ENCODE measurements at places on chromosomes 11 and 22.

DNA sequence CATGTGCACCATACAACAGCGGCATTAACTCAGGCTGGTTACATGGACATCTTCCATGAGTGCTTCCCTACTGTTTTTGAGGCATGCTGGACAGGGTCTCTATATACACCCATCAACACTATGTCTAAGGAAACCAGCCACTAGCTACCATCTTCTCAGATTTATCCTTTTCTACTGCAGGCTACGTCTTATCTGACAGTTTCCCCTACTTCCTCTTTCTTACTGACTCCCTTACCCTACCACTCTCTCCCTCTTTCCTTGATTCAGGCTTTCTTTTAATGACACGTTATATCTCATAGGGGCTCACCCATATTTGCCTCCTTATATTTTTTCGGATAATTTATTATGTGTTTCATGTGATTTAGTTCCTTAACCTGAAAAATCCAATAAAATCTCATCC is 41.8 kb downstream of the DDI1 start:
- DNase-seq, result no peak

GRCh38 chr11:9028581-9028980 is 24.8 kb upstream of the NRIP3 start:
- DNase-seq, result no peak

- no peak for DNase-seq
These were observed 1.7 kb downstream of the BRSK2 start for GRCh38 chr11:1391165-1392075.

- no peak for DNase-seq
These were observed 23.7 kb downstream of the SLC22A6 start for GRCh38 chr11:62961017-62961570.

GRCh38 chr11:102458548-102458947 is 6.0 kb upstream of the TMEM123 start:
- DNase-seq, result peak; percentile 45

- DNase-seq, result no peak
These were observed 20.0 kb downstream of the MMP7 start for GRCh38 chr11:102510439-102511135.

DNA sequence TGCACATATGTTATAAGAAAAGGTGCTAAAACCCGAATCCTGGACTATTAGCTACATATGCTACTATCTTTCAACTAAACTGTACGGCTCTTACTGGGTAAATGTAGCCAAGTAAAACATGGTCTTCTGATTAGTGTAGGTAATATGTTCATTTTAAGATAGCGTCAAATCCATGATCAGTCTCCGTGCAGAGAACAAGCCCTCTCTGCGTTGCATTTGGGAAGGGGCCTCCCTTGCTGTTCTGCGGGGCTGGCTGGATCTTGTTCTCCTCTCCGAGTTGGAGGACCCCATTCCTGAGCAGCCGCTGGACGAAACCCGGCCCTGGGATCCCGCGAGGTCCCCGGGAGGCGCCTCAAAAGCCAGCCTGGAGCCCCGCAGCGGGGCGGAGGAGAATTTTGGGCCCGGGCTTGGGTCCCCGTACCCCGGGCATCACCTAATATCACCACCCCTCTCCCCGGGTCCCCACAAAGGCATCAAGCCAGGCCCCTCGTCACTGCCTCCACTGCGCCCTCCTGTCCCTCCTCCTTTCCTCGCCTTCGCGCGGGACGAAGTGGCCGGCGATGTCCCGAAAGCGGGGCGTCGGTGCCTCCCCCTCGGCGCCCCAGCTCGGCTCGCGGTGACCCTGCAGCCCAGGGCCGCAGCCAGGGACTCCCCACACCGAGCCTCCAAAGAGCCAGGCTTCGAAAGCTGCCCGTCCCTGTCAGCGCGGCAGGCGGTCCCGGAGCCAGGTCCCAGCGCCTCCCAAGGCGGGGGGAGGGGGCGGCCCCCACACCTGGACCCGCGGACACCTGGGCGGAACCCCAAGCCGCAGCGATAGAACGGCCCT is 54.5 kb upstream of the FBXO3 start:
- no peak for DNase-seq

- DNase-seq, result no peak
These were observed 31.1 kb downstream of the DKK3 start for GRCh38 chr11:11977206-11977938.

- DNase-seq, result no peak
These were observed 936.6 kb downstream of the OPCML start for GRCh38 chr11:132595711-132596134.

DNA sequence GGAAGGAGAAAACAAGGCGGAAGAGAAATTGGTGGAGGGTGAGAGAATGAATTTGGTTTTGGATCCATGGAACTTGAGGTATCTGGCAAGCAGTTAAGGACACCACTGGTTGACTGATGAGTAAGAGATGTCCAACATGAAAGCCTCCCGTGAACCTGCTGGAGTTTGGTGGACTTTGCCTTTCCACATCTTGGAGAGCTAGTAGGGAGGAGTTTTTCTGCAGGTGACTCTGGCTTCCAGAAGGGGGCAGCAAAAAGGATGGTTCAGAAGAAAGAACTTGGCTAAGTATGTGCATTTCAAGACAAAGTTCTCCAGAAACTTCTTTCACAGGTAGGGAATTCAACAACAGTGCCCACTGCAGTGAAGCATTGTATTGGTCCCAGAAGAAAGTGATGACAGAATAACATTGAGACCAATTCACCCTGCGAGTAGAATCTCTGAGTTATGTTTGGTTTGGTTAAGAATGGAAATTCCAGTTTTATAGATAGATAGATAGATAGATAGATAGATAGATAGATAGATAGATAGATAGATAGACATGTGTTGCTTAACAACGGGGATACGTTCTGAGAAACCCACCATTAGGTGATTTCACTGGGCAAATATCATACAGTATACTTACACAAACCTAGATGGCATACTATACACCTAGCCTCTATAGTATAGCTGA is 28.5 kb downstream of the DCDC1 start:
- DNase-seq, result peak; percentile 9

DNA sequence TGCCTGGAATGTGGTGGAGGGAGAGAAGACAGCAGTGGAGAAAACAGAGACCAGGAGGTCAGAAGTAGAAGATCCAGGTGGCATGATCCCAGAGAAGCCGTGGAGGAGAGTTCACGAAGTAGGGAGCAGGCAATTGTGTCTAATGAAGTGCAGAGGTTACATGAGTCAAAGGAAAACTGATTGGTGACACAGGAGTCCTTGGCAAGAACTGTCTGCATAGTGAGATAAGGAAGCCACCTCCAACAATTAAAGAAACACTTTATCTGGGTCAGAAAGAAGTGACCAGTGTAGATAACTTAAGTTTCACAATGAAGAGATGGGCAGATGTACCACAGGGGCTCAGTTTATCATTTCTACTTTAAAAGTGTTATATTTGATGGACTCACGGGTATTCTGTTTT is 57.0 kb upstream of the PTH start:
- DNase-seq, result no peak

GRCh38 chr11:14499560-14500180 is at the start of gene COPB1:
COPB1 (minus strand) TSS chr11:14499811; CDS start chr11:14498928, 883 bp downstream.
- DNase-seq, result peak; percentile 92

- peak; percentile 21 for DNase-seq
These were observed 450 bp downstream of the CBX6 start for GRCh38 chr22:38871360-38872171.

DNA sequence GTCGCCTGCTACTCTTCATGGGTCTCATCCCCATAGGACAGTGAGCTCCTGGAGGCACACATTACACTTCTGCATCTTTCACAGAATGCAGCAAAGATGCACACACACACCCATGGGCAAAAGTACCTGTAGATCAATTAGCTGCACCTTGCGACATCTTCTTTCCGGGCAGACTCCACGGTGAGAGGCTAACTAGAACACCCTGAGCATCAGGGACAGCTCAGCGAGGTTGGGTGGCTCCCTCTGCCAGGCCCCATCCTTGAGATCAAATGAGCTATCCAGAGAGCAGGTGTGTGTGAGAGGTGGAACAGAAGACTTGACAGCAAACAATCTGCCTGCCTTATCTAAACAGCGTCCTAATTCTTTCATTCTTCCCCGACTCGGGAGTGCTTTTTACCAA is 96.1 kb upstream of the BID start:
- no peak for DNase-seq

DNA sequence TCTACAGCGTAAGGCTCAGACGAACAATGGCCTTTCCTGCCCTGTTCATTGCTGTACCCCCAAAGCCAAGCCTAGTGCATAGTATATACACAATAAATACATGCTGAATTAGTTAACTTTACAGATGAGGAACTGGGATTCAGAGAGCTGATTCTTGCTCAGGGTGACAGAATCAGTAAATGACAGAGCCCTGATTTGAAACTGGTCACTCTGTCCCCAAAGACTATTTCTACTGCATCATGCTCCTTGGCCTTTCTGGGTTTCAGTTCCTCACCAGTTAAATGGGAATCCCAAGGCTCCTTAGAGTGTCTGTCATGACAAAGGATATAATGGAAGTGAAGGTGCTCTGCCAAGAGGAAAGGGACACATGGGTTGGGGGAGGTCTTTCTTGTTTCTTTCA is 50.5 kb upstream of the TSKU start:
- DNase-seq, result peak; percentile 83

DNA sequence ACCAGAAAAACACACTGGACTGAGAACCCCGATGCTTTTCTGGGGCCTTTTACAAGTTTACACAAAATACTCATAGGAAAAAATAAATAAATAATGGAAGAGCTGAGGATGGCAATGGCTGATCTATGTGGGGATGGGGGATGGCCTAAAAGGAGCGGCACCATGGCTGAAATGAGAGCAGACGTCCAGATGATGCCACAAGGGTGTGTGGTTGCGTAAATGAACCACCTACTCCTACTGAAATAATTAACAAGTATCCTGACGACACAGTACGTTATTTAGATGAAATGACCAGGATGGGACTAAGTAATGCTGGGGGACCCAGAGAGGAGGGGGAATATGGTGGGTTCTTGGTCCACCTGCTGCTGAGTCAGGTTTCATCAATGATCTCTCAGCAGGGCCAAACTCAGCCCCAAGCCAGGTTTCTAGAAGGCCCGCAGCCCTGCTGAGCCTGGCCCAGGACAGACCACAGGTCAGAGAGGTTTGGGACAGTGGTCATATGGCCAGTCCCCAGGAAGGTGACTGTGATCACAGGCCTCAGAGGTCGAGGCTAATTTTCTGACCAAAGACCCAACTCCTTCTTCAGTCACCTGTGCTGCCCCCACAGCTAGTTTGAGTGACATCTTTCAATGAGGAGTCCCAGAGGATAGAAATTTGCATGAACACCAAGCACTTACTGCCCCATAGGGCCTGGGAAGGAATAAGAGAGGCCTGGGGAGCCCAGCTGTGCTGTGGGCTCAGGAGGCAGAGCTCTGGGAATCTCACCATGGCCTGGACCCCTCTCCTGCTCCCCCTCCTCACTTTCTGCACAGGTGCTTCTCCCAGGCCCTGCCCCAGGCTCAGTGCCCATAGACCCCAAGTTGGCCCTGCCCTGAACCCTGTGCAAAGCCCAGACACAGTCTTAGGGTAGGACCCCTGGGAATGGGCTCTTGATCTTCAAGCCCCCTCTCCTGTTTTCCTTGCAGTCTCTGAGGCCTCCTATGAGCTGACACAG is 76.3 kb upstream of the IGLL5 start:
- DNase-seq, result no peak

DNA sequence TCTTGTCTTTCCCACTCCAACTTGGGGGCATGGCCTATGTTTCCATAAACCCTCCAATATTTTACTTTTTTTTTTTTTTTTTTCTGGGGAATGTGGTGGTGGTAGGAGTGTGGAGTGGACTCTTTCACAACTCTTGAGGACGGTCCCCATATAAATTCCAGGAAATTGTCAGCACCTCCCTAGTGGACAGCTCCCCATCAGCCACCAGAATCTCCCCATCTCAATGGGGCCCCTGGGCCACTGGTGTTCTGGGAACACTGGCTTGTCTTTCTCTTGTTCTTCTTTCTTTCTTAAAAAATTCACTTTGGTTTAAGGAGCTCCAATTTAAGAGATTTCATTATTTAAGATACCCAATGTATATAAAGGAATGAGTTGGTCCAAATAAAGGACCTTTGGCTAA is 74.1 kb downstream of the ADM start:
- no peak for DNase-seq

- DNase-seq, result no peak
These were observed 188.5 kb upstream of the E2F8 start for GRCh38 chr11:19429108-19429760.

DNA sequence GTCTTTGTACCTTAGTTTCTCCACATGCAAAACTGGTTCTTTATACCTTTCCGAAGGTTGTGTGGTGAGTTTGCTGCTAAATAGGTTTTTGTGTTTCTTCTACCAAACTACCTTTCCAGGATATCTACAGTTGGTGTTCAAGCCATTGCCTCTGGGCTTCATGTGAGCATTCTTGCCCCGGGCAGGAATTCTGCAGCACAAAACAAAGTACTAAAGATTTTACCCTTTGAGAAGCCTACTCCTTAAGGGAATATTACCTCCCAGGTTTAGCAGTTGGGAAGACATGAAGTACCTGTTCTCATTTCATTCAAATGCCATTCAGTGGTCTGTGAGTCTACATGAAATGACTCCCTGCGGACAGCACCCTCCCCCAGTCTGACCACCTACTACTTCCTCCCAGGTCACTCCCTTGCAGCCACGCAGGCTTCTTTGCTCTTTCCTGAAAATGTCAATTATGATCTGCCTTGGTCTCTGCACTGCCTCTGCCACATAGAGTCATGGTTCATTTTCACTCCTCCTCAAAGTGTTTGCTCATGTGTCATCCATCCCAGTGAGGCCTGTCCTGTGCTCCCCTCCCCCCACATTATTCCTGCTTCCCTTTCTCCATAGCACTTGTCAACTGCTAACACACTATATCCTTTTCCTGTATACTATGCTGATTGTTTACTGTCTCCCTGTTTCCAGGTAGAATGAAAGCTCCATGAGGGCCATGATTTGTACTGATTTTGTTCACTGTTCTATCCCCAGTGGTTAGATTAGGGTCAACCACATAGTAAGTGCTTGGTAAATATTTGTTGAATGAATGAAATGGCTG is 36.9 kb downstream of the PACS1 start:
- DNase-seq, result peak; percentile 47

DNA sequence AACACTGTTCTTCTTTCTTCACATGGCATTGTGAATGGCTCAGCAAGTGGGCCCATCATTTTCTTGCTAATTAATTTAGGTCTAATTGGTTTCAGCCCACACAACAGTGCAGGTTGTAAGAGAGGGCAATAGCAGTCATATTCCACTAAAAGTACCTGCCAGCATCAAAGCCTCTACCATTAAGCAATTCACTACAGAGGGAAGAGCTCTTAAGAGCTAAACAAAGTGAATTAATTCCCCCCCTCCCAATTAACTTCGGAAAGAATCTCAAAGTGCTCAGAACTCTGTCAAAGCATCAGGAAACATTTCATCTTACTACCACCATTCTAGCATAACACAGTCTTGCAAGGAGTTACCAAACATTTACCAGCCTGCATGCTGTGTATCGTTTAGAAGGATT is 133.9 kb upstream of the UBASH3B start:
- DNase-seq, result no peak

GRCh38 chr22:49765951-49766350 is 61.7 kb downstream of the BRD1 start:
- DNase-seq, result no peak

- no peak for DNase-seq
These were observed 208.6 kb upstream of the NARS2 start for GRCh38 chr11:78783301-78783700.
